ENCODE measurements at places on chromosomes 12 and 14.

GRCh38 chr12:108977360-108977759 lies 43.5 kb downstream of the SVOP start:
- DNase-seq, result no peak

DNA sequence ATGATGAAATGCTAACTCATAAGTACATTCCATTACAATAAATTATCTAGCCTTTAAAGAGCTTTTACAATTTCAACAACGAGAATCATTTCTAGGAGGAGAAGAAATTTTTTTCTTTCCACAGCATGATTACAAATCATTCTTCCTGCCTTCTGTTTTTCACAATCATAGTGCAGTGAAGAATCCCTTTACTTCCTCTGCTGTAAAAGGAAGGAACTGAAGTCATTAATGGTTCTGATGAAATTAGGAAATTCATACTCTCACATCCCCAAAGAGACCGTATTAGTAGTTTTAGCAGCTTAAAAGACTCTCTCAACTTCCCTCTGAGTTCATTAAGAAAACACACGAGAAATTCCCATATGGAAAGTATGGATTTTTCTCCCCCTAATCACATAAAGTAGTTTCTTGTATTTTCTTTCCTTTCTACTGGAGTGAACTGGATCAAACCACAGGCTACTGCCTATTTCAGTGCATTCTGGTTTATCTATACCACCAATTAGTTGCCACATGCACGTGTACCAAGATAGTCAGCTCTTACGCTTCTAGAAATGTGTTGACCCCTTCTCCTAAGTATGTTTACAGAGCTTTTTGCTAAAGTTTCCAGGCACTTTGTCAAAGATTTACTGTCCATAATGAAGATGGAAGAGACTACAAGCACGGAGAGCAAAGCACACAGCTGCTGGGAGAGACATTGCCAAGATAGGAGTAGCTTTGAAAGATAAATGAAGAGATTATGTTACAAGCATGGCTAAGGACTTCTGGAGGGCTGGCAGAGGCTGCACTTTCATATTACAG lies 58.9 kb upstream of the KITLG start:
- no peak for DNase-seq

- DNase-seq, result no peak
Measured at GRCh38 chr14:31261859-31262731, 54.5 kb upstream of the HECTD1 start.

GRCh38 chr12:93729934-93730333 lies 52.8 kb downstream of the CRADD start:
- no peak for DNase-seq

DNA sequence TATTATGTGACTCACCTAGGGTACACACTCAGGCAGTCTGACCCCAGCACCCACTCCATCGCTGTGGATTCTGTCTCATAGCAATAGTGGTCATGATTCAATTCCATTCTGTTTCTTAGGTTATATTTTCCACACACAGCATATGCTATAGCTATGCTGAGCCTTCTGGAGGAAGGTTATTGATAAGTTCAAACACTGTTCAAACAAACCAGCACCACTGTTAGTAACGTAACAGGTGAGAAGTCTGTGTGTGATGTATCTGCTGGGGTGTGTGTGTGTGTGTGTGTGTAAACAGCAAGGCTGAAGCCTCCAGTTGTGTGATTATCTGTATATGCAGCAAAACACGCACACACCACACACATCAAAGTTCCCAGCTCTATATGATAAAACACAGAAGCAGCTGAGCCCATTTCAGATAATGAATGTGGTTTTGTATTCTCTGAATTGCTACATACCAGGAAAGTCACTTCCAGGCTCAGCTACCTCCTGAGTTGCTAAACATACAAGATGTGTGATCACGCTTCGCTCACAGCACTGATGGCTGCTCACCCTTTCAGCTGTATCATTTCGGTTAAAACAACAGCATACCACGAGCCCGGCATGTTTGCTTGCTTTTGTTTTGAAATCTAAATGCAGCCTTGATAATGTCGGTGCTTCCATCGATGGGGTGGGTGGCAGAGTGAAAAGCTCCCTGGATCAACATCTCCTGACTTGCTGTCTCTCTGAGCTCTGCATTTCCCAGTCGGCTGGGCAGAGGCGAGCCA lies 6.8 kb upstream of the SYNE3 start:
- no peak for DNase-seq

GRCh38 chr12:46556105-46556559 lies 183.6 kb upstream of the SLC38A2 start:
- no peak for DNase-seq

GRCh38 chr14:50578433-50578832 lies 18.5 kb downstream of the ATL1 start:
- DNase-seq, result no peak

DNA sequence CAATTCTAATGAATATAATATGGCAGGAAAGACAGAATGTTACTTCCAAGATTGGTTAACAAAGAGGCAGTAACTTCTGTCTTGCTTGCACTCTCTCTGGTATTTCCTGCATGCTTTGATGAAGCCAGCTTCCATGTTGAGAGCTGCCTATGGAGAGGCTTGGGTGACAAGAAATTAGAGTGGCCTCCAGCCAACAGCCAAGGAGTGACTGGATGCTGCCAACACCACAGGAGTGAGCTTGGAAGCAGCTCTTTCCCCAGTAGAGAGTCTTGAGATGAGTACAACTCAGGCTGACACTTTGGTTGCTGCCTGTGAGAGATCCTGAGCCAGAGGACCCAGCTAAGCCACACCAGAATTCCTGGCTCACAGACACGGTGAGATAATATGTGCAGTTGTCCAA lies 183.1 kb downstream of the RMST start:
- no peak for DNase-seq

DNA sequence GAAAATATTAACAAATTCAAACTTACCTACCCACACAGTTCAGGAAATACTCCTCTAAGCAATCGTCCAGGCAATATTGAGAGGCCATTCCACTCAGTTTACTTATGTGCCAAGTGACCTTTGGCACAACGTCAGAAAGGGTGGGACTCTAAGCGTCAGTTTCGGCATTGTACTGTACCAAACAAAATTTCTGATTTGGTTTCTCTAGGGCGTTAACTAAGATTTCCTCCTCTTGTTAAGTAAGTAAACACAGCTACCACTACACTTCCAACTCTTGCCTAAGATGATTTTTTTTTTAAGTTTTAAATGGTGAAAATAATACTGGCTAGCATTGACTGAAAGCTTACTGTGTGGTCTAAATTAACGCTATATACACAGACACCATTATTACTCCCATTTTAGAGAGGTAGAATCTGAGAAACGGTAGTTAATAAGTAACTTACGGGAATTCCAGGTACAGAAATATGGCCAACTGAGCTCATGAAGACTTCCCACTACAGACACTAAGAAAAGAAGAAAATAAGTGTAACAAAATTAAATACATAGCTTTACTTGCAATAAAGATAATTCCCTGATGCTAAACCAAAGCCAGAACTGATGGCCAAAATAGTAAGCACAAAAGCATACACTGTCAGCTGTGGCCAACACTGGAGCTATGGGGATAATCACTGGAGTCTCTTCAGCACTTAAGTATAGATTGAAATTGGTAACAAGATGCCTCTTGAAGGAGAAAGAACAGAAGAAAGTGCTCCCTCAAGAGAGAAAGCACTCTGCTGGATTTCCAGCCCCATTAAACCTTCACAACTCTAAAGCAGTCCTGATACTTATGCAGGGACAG lies 76.1 kb downstream of the EPS8 start:
- DNase-seq, result no peak

All from left renal cortex interstitium (tissue), 4 donors.